Stimulated activated CD8-positive, alpha-beta memory T cell treated with anti-CD3 and anti-CD28 coated beads, Interleukin-4, amount 100 ng/mL, for 48 hours (primary cell): ENCODE measurements at places on chromosomes 7 and 10.

DNA sequence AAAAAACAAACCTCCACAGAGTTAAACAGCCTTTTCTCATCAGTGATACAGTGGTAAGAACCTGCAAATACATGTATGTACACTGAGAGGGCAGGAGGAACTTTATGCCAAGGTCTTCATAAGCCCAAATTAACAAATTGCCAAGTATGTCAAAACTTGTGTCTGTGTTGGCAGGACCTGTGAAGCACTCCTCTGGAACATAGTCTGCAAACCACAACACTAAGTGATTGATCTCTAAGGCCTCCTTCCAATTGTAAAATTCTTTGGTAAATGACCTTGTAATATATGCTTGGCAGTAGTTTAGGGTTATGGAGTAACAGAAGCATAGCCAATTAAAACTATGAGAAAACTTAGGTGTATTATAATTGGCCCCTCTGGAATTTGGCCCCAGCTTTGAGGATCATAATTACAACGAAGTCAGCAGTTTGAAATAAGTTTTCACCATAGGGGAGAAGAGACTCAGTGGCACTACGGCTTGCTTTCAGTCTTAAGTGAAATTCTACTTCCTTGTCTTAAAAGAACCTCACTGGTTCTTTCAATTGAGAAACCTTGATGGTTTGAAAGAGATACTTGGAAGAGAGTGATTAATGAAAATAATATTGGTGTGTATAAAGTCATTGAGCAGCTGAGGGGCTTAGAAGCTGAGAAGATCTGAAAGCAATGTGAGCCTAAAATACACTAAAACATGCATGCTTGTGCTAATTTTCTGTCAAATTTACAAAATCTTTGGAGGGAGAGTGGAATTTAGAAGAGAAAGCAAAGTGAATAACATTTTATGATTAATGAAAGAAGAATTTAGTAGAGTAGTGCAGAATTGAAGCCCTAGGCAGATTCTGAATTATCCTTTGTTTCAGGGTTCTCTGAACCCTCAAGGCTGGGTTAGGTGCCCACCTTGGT lies 57.6 kb downstream of the CNNM2 start:
- no peak for DNase-seq

DNA sequence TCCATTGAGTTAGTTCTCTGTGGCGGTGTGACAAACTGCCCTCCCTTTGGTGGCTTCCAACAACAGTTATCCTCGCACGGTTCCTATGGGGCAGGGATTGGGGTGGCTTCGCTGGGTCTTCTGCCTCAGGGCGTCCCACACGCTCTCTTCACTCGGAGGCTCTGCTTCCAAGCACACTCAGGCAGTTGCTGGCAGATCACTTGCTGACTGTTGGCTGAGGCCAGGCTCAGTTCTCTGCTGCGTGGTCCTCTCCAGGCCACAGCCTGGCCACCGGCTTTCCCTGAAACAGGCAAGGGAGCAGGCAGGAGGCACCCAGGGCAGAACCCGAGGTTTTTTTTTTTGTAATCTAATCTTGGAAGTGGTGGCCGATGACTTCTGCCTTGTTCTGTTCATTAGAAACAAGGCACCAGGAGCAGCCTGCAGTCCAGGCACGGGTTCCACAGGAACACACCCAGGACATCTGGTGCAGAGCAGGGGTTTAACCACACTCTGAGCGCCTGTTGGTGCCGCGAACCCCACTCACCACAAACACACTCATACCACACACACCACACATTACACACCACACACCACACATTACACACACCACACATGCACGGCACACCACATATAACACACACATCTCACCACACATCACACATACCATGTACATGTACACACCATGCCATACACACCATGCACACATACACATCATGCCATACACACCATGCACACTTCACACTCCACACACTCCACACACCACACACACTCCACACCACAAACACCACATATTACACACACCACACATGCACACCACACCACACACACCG lies 112.2 kb downstream of the PTPN20 start:
- peak; percentile 23 for DNase-seq

DNA sequence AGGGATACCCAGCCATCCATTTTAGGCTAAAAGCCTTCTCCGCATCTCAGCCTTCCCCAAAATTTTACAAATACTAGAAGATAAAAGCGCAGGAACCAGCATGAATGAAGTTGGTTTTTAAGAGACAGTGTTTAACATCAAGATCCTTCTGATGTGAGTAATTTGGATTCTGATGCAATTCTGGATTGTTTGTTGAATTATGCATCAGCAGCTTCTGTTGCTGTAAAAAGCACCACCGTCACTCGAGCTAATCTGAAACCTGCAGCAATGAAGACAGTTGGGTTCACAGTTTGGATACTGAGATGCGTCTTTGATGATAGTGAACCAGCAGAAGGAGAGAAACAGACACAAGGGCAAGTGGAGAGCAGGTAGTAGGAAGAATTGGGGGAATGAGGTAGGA lies 179.2 kb downstream of the PLXNA4 start:
- no peak for DNase-seq

GRCh38 chr10:6228647-6229046 lies 25.9 kb downstream of the PFKFB3 start:
- DNase-seq = no peak

GRCh38 chr7:75900617-75901315 lies 14.2 kb upstream of the POR start:
- no peak for DNase-seq

DNA sequence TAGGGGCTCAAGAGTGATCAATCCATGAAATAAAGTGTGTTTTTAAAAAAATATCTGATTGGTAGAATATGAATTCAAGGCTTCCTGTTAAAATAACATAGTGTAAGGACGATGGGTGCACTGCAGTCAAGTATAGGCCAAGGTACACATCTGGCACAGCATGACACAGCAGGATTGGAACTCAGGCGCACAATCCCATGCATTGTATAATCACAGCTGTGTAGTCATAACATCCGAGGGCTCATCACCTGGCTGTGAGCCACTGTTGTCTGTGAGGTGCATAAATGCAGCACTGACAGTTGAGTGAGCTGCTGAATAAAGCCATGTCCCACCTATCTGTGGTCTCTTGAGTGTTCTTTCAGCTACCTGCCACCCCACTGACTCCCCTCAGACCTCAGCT lies 142.3 kb upstream of the HPS1 start:
- no peak for DNase-seq

GRCh38 chr10:17188644-17189172 lies 12.8 kb downstream of the TRDMT1 start:
- DNase-seq = no peak

DNA sequence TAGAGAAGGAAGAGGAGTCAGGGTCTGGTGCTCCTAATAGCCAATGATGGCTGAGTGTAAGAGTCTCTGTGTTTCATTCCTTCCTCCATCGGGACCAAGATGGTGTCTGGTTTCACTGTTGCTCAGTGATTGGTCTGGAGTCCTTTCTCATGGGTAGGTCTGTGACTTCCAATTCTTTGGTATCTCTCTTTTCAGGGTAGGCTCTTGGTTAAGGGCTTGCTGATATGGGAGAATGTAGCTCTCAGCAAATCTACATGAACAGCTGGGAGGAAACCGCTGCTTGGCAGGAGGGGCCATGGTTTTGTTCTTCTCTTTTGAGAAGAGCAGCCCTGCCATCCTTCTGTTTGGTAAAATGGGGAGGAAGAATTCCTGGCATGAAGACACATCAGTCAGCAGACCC lies 209.1 kb upstream of the PODXL start:
- no peak for DNase-seq

- no peak for DNase-seq
Measured at GRCh38 chr7:150356265-150356897, 12.2 kb upstream of the REPIN1 start.

DNA sequence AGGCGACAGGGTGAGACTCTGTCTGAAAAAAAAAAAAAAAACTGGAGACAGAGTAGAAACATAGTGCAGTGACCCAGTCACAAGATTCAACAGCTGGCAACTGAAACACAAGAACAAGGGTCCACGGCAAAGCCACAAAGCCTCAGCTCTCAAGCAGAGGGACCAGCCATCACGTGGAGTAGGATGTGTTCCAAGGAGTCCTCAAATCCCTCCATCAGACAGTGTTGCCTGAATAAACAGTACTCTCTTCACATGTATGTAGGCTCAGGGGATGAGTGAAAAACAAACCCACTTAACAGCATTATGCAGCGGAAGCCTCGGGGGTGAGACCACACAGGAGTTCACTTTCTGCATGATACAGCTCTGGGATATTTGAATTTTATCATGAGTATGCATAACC lies 62.0 kb downstream of the SLIT1 start:
- no peak for DNase-seq

GRCh38 chr10:70742537-70743429 lies 42.4 kb downstream of the TBATA start:
- no peak for DNase-seq

DNA sequence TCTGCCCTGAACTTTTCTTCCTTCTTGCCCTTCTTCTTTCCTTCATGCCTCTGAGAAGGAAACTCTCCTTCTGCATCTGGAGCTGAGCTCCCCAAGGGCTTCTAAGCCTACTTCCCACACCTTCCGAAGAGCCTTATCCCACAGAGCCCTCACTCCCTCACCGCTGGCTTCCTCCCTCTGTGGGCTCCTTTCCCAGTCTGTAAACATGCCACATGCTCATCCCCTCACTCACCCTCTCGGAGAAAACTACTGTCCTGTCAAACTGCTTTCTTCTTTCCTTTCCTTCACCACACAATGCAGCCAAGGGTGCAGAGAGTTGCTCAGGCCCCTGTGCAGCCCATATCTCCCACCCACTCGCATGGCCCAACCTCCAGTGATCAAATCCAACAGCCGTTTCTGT lies 18.1 kb downstream of the ANKRD16 start:
- DNase-seq = no peak
